Non-pigmented ciliary epithelial cell (primary cell): ENCODE measurements at places on chromosomes 11 and 22.

DNA sequence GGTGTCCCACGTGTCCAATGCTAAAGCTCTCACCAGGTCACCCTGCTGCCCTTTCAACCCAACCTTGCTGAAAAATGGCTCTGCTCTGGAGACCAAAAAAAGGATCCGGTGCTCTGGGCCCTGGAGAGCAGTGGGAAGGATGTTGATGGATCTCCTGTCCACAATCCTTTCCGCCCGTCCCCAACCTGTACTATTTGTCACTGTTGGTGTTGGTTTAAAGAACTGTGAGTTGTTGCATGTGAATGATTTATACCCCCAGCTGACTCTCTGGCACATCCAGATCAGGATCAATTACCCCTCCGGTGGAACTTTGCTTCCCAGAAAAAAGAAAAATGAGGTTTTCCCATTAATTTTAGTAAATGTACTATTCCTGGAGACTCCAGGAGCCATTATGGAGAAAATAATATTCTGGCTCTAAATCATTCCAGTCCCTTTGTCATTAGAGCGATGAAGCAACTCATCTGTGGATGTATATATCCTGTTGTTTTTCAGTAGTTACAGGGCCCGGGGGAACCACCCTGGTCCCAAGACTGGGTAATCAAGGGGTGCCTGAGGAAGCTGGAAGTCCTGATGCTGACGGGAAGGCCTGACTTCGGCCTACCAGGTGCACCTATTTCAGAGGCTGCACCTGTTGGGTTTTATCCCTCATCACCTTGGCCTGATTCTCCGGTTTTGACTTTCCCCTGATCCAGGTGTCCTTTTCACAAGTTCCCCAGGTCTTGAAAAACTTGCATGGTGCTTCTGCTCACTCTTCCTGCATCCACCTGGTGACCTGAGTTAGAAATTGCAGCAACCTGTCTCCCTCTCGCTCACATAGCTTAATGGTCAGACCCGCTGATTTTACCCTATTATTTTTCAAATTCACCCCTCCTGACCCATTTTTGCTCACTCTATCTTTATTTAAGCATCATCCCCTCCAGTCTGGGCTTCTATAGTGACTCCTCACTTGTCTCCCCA is 209.2 kb upstream of the SEZ6L start:
- no peak for DNase-seq

DNA sequence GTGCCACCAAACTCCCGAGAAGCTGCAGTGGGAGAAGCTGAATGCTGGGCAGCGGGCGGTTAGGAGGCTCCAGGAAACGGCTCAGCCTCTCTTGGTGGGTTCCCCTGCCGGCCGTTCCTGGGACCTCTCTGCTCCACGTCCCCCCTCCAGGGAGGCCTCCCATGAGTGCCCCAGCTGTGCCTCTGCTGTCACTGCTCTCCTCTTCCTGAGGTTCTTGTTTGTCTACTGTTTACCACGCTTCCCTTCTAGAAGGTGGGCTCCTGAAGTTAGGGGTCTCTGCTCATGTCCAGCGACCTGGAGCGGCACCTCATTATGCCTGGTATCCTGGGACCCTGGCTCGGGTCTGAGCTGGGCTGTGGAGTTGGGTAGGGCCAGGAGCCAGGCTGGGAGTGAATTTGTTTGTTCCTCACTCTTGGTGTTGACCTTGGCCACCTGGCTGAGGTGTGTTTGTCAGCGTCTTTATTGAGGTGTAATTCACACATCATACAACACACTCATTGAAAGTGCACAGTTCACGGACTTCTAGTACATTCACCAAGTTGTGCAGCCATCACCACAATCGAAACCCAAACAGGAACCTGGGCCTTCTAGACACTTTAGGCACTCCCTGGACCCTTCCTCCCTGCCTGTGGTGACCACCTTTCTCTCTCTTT is 37.8 kb upstream of the GRAMD4 start:
- no peak for DNase-seq

GRCh38 chr11:126140926-126141280 is 70.5 kb downstream of the RPUSD4 start:
- DNase-seq = no peak

- DNase-seq = peak; percentile 5
Observed at GRCh38 chr11:120013325-120014250, 124.3 kb downstream of the TRIM29 start.
